ENCODE measurements at places on chromosomes 5 and 9.

DNA sequence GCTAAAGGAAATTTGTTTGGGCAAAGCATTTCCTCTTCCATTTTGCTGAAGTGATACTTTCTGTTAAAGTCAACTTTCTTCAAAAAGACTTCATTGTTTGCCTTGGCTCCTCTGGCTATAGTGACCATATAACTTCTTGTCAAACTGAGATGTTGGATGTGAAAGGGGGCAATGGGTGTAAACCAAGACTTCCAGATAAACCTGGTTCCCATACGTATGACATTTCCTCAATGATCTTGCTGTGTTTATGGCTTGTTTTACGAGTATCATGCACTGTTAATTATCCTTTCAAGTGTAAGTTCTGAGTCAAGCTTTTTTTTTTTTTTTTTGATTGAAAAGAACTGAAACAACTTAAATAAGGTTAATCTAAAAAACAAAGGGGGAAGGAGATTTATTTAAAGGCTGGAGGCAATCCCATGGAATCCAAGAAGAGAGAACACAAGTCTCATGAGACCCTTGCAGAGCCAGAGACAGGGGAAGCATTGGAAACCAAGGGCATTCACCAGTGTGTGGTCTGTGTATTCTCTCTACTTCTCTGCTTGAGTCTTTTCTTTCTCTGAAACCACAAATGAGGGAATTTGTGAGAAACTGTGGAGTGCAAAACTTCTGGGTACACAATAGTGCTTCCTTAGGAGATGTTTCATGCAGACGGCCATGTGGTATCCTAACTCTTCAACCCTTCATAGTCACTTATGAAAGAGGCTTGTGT is 335.3 kb downstream of the RAB3C start:
- no peak for DNase-seq

DNA sequence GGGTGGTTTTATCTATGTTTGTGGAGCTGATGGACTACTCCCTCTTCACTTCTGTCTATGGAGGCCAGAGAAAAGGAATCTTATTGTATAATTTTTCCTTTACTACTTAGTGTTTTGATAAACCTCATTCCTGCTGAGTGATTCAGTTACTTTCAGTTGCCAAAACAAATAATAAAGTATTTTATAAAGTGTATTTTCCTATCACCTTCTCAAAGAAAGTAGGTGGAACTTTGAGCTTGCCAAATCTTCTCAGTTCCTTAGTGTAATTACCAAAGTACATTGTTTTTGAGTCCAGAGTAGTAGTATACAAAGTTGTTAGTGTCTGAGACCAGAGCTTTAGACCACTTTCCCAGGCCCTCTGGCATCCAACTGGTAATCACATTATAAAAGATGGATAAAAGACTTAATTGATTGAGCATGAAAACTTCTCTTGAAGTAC is 13.5 kb downstream of the RABGAP1 start:
- DNase-seq = no peak

- DNase-seq = no peak
Observed at GRCh38 chr5:68708156-68708841, 385.5 kb upstream of the SLC30A5 start.

- no peak for DNase-seq
Observed at GRCh38 chr5:159961176-159962160, 45.2 kb downstream of the ADRA1B start.

GRCh38 chr9:109520475-109521132 is 22.5 kb upstream of the PTPN3 start:
- peak; percentile 50 for DNase-seq

- no peak for DNase-seq
Observed at GRCh38 chr9:9079473-9079872, 1279.9 kb upstream of the DMAC1 start.

GRCh38 chr9:38000735-38001134 is 68.3 kb downstream of the SHB start:
- DNase-seq = no peak

GRCh38 chr9:87516222-87516925 is 18.7 kb downstream of the DAPK1 start:
- DNase-seq = peak; percentile 84

- no peak for DNase-seq
Observed at GRCh38 chr5:131637694-131638093, 2.7 kb upstream of the RAPGEF6 start.

- DNase-seq = no peak
Observed at GRCh38 chr9:120264528-120264927, 315.4 kb downstream of the CDK5RAP2 start.

DNA sequence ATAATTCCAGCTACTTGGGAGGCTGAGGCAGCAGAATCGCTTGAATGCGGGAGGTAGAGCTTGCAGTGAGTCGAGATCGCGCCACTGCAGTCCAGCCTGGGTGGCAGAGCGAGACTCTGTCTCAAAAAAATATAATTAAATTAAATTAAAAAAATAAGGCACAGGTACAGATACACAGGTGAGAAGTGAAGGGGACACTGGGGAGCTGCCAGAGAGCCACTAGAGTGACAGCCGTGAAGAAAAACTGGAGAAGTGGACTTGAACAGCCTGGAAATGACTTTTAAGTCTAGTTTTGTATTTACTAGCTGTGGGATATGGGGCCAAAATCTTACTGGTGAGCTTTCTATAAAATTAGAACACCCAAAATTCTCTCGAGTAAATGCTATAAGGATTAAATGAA is 15.1 kb downstream of the EPB41L4B start:
- no peak for DNase-seq

- DNase-seq = no peak
Observed at GRCh38 chr5:55064523-55064922, 37.9 kb upstream of the GZMA start.

GRCh38 chr5:36569491-36569890 is 36.9 kb upstream of the SLC1A3 start:
- no peak for DNase-seq

- no peak for DNase-seq
Observed at GRCh38 chr9:83247732-83248131, 184.8 kb upstream of the RASEF start.

- no peak for DNase-seq
Observed at GRCh38 chr5:45260292-45260691, 435.9 kb downstream of the HCN1 start.

DNA sequence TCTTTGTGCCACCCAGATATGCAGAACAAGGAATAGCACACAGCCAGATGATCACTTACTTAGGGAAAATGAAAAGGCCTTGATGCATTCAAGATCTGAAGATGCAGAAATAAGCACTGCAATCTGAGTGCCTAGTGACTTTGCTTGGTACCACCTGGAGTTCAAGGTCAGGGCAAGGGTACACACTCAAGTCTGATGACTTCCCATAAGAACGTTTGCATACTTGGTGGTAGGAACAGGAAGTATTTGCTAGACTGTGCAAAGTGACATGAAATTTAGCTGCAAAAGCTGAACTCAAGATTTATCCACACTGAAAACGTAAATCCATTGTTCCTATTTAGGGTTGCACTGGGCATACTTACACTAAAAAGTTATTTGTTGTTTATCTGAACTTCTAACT is 177.1 kb downstream of the PIK3R1 start:
- DNase-seq = no peak

DNA sequence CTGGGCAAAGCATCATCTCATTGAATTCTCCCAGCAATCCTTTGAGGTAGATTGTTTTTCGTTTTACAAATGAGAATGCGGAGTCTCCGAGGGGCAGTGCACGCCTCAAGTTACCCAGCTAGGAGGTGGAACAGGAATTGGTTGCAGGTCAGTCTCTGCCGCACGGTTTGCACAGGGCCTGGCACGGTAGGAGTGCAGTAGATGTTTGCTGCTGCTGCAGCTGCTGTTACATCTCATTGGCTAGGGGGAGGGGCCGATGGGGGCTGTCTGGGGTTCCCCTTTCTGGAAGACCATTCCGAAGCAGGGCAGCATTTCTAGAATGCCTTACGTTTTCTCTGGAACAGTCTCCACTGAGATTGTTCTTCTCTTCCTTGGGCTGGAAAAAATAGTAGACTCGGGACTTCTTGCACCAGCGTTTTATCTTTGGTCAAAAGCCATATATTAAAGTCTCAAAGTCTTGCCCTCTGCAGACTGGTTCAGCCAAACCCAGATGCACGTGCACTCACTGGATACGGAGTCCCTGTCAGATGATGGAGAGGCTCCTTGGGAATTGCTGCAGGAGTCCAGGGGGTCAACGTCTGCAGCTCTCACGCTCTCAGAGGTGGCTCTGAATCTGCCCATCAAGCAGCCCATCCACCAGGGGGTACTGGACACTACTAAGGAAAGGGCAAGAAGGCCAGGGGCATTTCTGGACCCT is 1.2 kb downstream of the USP20 start:
- DNase-seq = no peak

DNA sequence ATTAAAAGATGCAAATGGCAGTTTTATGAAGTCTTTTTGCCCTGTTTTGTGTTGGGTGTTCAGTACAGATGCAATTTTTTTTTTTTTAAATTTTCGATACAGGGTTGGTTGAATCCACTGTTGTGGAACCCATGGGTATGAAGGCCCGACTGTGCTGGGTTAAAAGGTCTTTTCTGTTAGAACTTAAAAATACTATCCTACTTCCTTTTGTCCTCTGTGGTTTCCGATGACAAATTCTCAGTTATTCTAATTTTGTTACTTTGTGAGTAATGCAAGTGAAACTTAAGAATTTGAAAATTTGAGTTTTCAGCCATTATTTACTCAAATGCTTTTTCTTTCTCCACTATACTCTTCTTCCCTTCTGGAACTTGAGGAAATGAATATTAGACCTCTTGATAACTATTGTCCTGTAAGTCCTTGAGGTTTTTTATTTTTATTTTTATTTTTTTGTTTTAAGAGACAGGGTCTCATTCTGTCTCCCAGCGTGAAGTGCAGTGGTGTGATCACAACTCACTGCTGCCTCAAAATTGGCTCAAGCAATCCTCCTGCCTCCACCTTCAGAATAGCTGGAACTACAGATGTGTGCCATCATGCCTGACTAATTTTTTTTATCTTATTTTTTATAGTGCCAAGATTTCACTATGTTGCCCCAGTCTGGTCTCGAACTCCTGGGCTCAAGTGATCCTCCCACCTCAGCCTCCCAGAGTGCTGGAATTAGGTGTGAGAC is 67.5 kb downstream of the ZCCHC7 start:
- no peak for DNase-seq

- DNase-seq = no peak
Observed at GRCh38 chr5:176873541-176874172, 25.5 kb downstream of the HK3 start.

DNA sequence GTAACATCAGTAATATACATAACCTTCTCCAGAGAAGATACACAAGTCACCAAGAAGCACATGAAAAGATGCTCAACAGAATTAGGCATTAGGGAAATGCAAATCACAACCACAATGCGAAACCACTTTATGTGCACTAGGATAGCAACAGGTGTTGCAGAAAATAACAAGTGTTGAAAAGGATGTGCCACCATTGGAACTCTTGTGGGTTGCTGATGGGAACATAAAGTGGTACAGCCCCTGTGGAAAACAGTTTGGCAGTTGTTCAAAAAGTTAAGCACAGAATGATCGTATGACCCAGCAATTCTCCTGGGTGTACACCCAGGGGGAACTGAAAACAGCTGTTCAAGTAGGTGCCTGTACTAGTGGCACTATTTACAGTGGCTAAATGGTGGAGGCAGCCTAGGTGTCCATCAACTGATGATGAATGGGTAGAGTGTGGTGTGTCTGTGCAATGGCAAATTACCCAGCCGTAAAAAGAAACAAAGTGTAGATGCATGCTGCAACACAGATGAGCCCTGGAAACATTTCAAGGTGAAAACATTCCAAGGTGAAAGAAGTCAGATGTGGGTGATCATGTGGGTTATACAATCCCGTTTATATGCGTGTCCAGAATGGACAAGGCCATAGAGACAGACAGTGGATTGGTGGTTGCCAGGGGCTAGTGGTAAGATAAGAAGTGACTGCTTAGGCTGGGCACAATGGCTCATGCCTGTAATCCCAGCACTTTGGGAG is 27.2 kb downstream of the CCDC69 start:
- DNase-seq = no peak

DNA sequence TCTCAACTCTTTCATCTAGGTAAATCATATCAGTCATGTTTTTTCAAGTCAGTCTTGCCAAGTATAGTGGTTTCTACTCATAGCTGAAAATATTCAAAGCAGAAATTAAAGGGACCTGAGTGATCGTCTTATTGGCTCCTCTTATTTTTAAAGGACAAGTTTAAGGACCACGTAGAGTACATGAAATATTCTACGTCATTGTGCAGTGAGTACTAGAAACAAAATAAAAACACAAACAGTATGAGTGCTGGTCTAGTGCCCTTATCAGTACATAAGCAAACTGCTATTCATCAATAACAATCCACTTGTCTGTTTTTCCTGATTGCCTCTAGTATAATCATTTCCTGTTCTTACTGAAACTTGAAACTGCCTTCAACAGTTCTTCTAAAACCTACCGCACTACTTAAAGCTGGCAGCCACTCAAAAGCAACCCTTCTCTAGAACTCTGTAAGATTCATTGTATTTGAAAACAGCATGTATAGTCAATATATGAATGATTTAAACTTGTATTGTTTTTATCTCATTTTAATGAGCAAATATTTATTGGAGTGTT is 853.7 kb downstream of the TAF11L14 start:
- DNase-seq = no peak

DNA sequence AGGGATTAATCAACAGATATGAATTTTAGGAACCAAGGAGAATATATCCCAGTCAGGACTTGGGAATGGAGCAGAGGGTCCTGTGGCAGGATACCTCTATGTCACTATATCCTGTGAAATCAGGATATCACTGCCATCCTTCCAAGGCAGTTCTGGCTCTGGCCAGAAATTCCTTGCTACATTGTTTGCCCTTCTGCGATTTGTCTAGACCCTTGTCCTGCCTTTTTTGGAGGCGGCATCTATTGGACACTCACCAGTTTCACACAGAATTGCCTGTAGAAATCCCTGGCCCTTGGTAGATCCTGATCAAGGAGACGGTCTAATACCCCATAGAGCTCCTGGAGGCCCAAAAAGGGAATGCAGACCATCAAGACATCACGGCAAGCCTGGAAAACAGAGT is 71.2 kb downstream of the MROH2B start:
- no peak for DNase-seq

- no peak for DNase-seq
Observed at GRCh38 chr5:61019642-61020041, 74.6 kb downstream of the NDUFAF2 start.

DNA sequence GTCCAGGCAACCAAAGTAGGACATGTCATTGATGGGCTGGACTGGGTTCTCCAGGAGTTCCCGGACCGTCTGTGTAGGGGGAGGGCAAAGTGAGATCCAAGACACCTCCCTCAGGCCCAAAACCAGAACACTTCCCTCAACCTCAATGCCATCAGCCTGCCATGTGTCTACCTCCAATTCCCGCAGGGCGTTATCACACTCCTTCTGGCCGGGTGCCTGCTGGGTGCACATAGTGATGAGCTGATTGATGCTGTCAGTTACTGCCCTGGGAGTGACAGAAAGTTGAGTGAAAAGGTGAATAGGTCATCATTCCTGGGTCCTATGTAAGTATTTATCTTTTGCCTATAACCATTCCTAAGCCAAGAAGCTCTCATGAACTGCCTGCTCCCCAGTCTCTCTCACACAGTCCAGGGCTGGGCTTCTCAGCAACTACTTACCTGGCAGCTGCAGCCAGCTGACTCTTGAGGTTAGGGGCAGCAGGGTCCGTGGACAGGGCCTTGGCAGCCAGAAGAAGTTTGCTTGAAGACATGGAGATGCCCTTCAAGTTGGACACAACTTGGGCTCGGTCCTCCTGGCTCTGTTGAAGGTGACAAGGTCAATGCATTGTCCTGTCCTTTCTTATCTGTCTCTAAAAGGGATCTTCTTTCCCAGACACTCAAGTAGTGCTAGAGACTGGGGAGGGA is 21.0 kb downstream of the TLN1 start:
- no peak for DNase-seq

GRCh38 chr5:81757404-81757803 is 6.5 kb upstream of the SSBP2 start:
- DNase-seq = no peak

- no peak for DNase-seq
Observed at GRCh38 chr5:153352685-153353219, 137.7 kb upstream of the GRIA1 start.
